ENCODE measurements at places on chromosomes 7 and 10. TPM values are rescaled to one million over a fixed set of nuclear protein-coding genes. Genes with fewer than 3 reads are reported as not detected.

Gene NPC1L1
- total RNA-seq = not detected

Gene IGFBP1
- total RNA-seq = not detected

Gene RAPGEF5
- total RNA-seq = 0.60 TPM

Gene SEMA3A
- 1.4 TPM for total RNA-seq

Gene EIF4H
- total RNA-seq = 240 TPM

Gene OLAH
- total RNA-seq = 1.2 TPM

Gene BTBD16
- not detected for total RNA-seq

Gene TNPO3
- total RNA-seq = 48.1 TPM

Gene SPDYE5
- not detected for total RNA-seq

GRCh38 chr10:45374350-45375052 is 485 bp downstream of the ALOX5 start:
- DNase-seq = no peak

GRCh38 chr10:50437248-50437647 is 185.9 kb upstream of the ASAH2 start:
- no peak for DNase-seq

DNA sequence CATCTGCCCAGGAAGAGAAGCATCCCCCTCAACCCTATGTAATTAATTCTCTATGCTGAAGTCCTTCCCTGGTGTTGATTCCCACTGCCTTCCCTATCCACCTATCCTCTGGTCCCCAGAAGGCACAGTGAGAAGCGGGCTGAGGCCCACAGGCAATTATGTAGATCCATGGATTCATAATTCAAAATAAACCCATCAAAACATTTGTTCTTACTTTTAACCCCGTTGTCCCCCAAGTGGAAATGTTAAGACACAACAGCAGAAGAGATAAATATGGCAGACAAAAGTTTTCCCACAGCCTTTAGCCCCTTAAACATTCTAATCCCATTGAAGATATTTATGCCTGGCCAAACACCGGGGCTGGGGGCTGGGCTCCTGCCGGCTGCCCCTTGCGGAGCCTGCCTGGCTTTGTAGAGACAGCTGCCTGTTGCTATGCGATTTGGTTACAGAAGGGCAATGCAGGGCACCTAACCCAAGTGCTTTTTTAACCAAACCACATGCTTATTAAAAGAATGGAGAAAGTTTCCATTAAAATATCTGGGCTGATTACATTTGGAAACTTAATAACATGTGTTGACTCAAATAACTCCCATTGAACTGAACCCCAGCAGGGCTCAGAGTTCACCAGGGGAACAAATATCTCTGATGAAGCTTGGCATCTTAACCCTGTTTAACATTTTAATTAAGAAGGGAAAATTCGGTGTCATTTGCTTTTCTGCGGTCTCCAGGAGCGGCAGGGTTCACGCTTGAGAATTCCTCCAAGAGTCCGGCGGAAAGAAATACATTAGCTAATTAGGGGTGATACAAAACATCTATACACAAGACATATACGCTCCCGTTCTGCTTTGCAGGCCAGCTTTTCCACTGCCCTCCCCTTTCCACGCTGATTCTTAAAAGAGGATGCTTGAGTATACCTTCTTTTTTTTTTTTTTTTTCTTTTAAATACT is 110.8 kb upstream of the FGFR2 start:
- no peak for DNase-seq

DNA sequence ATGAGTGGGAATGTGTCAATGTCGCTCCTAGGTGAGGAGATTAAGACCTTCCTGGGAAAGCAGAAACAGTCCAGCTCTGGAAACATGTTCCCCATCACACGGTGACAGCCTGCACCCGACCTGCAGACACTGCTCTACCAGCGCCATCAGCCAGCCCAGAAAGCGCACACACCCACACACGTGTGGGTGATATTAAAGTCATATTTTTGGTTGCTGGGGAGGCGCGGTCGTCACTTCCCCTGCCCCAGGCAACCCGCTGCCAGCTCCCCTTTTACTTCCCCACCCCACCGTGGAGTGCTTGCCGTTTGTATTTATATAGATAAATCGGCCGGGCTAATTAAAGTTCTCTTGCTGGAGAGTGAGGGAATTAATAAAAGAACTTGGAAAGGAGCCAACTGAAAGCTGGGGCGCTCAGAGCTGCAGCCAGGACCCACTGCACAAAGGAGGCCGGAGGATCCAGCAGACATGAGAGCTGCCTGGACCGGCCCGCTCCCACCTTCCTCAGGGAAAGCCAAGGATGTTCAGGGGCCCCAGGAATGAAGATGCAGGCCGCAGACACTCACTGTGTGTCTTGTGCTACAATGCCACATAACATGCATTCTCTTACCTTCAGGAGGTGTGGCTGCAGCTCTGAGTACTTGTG is 145.2 kb upstream of the UNC5B start:
- DNase-seq = no peak

DNA sequence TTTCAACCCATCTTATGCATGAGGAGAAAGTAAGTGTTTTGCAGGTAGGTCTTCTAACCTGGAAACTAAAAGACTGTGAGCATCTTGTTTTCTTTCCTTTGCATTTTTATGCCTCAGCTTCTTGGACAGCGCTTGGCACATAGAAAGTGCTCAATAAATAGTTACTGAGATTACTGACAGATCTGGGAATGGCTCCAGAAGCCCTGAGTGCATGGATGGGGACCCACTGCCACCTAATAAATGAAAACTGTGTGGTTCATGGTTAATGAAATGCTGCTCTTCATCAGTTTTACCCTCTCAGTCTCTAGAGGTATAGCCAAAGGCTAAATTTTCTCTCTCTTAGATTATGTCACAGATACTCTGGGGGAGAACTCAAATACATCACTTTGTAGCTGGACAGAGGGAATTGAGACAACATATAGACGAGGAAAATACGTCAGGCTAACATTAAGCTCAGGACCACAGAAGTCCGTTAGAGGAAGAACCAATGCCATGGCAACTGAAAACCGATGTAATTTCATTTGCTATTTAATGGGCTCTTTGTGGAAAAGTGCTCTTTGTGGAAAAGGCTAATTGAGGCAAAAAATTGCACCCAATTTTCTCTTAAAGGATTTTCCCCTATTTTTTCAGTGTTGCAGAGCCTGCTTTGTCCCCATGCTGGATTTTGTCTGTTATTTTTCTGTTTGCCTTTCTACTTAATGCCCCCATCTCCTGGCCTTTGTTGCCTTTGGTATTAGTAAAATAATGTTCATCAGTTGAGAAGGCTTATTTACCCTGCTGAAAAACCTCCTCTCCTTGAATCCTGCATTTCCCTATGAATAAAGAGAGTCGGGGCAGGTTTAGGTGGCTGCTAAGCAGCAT is 17.8 kb downstream of the ASB4 start:
- DNase-seq = no peak

- DNase-seq = no peak
These were observed 184.8 kb upstream of the GALNT17 start for GRCh38 chr7:70947181-70947580.

- no peak for DNase-seq
These were observed 9.9 kb downstream of the FAM204A start for GRCh38 chr10:118332236-118332635.

GRCh38 chr10:129950676-129951075 is 13.4 kb downstream of the EBF3 start:
- DNase-seq = no peak

- no peak for DNase-seq
These were observed 579.4 kb downstream of the SDK1 start for GRCh38 chr7:3880228-3880987.

DNA sequence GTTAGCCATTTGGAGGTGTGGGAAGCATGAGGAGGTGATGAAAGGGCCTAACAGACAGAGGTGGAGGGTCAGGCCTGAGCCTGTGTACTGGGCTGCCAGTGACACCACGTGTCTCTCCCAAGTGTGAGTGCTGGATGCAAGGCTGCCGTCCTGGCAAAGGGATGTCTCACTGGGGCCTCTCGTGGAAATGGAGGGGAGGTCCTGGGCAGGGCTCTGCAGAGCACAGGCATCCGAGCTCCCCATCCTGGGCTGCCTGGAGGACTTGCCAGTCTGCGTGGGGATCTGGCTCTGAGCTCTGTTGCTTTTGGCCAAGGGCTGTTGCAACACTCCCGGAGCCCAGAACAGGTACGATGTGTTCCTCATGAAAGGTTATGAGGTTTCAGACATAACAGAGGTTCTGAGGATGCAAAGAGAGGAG is 77.3 kb downstream of the GRK5 start:
- DNase-seq = no peak

- no peak for DNase-seq
These were observed 426.5 kb upstream of the AKR1E2 start for GRCh38 chr10:4399556-4399955.

- no peak for DNase-seq
These were observed 3.3 kb upstream of the GAD2 start for GRCh38 chr10:26213157-26213800.

DNA sequence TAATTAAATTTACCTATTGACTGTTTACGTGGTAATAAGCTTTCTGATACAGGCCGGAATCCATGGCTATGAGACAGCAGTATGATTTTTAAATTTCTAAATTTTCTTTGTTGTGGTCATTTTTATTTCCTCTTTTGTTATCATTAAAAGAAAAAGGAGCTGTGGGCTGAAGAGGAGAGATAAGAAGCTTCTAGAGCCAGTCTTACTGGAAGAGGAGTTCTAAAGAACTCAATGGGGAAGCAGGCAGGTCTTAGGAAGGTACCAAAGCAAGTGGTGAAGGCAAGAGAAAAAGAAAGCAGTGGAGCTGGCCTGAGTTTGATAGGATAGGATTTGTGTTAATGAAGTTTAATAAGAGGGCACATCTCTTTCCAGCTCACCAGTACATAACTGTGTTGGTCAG is 1187.8 kb downstream of the CNTNAP2 start:
- no peak for DNase-seq

- DNase-seq = no peak
These were observed 6.5 kb upstream of the ERLIN1 start for GRCh38 chr10:100192350-100192749.

- DNase-seq = no peak
These were observed 49.4 kb downstream of the AKR1D1 start for GRCh38 chr7:138125598-138126111.

GRCh38 chr10:107496594-107496993 is 332.1 kb upstream of the SORCS1 start:
- DNase-seq = no peak

Measured in activated CD4-positive, alpha-beta T cell treated with anti-CD3 and anti-CD28 coated beads, Interleukin-2, amount 10 ng/mL, durations not matched to agents 7 days and 5 days (primary cell).